Thymus (tissue), 14 donors: ENCODE measurements at places on chromosomes 1 and 21. TPM values are rescaled to one million over a fixed set of nuclear protein-coding genes. Genes with fewer than 3 reads are reported as not detected.

BRDT gene
- under 0.01 TPM for total RNA-seq

ITPKB gene
- 22.7 TPM for total RNA-seq

ZNF648 gene
- total RNA-seq = under 0.01 TPM

FALEC gene
- 0.19 TPM for total RNA-seq

NUP133 gene
- total RNA-seq = 38.5 TPM

TFF2 gene
- not detected for total RNA-seq

DNA sequence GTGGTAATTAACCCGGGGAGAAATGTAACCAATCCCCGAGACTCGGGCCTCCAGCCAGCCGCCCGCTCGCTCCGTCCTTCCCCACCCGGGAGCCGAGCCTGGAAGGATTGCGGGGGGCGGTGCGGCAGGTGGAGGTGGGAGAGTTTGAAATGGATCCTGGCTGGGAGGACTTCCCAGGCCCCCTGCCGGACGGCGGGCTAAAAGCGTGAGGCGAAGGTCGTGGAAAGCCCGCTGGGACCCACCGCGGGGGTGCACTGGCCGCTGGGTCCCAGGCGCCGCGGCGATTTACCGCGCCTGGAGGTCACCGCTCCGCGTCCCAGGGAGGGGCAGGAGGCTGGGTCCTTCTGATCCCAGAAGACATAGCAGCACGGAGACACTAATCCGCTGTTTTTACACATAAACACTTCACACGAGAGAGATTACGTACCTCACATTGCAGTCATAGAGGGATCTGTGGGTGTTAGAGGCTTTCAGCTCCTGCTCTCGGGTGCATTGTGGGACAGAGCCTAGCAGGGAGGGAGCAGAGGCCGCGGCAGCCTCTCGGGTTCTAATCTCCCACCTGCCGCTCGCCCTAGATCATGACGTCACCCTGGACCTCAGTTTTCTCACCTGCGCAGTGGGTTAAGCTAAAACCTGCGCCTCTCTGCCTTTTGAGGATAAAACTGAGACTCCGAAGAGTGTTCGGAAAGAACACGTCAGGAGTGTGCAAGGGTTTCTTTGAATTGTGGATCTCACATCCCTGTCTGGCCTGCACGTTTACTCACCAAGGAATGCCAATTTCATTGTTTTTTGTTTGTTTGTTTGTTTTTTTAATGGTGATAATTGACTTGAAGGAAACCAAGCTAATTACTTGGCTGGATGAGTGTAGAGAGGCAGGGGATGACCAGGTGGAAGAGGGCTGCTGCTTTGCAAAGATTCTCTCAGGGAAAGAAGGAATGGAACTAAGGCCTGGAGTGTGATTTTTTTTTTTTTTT lies 17.1 kb upstream of the TMEM9 start:
- no peak for DNase-seq

DNA sequence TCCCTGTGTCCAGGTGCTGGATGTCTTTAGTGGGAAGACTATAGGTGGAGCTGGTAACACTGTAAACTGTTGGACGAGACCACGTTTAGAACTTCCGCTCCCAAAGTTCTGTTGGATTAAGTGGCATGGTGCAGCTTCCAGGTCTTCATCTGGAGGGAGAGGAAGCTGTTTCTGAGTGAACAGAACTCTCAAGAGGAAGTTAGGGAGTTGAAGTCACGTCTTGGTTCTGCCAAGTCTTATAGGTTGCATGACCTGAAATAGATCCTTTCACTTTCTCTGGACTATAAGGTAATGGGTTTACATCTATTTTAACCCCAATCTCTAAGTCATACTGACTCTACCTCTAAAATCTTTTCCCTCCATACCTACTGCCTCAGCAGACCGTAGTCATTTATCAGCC lies 97.4 kb upstream of the TNR start:
- DNase-seq = no peak

- no peak for DNase-seq
Measured at GRCh38 chr21:26127918-26128317, 42.7 kb downstream of the APP start.

GRCh38 chr1:58041621-58042020 lies 504.9 kb downstream of the OMA1 start:
- DNase-seq = no peak

- no peak for DNase-seq
Measured at GRCh38 chr1:29227511-29227910, 3.2 kb downstream of the MECR start.

DNA sequence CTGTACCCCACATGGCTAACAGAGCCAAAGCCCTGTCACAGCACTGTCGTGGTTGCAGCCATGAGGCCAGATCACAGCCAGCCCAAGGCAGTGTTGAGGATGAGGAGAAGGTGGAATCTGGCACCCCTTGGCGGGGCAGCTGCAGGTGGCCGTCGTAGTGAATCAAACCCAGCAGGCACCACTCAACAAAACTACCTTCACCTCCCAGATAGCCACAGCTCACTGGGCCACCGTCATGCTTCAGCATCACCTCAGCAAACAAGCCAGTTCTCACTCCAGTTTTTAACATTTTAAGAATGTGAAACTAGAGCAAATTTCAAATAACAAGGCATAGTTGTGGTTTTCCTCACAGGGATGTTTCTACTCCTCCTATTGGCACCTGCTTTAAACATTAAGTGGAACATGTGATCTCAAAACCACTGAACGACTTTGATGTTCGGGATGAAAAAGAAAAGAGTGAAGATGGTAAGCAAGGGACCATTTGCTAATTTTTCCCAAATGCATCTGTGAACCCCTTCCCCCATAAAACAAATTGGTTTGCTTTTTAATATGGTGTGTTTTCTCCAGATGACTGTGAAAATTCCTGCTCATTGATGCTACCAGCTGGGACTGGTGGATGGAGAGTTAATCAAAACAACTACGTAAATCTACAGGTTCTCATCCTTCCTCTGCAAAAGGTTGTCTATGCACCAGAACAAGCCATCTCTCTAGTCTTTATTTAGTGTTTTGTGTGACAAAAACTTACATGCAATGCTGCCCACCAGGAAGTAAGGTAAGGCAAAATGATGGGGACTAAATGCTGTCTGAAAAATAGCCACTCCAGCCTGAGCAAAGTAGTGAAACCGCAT lies 45.5 kb downstream of the TOR1AIP2 start:
- peak; percentile 65 for DNase-seq

DNA sequence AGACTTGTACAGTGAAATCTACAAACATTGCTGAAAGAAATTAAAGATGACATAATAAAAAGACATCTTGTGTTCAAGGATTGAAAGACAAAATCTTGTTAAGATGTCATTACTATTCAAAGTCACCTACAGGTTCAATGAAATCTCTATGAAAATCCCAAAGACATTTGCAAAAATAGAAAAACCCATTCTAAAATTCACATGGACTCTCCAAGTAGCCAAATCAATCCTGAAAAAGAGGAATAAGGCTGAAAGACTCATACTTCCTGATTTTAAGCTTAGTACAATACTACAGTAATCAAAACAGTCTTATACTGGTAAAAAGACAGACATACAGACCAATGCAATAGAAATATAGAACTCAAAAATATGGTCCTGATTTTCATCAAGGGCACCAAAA lies 78.6 kb downstream of the PCSK9 start:
- DNase-seq = no peak

GRCh38 chr21:43637530-43638158 lies 21.6 kb downstream of the HSF2BP start:
- no peak for DNase-seq

DNA sequence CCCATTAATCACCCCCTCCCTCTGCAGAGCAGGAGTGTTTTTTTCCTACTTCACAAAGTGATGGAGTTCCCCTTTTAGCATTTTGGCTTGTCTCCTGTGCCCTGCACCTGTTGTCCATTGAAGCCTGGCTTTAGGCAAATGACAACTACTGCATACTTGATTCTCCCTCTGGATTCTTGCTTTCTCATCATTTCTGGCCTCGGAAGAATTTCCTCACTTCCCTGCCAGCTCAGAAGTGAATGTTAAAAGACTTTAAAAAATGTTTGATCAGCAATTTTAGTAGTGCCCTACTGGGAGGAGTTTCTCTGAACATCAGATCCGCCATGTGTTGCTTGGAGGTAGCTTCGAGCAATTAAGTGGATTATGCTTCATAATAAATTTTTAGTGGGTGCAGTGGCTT lies 28.1 kb downstream of the RCOR3 start:
- DNase-seq = no peak
